ENCODE measurements at places on chromosomes 2 and 18.

DNA sequence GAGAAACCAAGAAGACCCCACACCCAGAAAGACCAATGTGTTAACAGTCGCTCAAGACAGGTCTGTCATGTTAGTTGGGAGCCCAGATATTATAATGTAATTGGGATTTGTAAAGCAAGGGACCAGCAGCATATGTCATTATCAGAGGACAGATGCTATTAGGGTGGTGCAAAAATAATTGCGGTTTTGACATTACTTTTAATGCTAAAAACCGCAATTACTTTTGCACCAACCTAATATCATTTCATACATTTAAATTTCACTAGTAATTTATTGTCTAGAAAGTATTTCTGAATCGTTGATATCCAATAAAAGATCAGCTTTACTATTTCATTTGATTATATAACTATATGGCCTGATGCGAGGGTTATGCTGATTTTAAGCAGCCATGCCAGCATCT, 131.2 kb downstream of the TTN start:
- DNase-seq, result no peak

DNA sequence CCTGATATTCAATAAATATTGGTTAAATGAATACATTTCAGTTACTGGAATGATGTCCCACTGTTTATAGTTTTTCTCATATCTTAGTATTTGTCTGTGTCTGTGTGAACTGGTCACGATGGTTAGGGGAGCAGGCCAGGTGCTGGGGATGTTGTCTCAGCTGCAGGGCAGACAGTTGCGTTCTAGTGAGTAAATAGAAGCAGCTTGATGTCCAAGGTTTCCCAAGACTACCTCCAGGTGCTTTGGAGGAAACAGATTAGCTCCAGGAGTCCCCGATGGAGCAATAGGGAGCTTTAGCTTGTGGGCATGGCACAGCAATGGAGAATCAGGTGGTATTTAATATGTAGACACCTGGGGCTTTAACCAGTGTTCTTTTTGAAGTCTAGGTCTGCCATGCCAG, 75.5 kb downstream of the GULP1 start:
- no peak for DNase-seq

DNA sequence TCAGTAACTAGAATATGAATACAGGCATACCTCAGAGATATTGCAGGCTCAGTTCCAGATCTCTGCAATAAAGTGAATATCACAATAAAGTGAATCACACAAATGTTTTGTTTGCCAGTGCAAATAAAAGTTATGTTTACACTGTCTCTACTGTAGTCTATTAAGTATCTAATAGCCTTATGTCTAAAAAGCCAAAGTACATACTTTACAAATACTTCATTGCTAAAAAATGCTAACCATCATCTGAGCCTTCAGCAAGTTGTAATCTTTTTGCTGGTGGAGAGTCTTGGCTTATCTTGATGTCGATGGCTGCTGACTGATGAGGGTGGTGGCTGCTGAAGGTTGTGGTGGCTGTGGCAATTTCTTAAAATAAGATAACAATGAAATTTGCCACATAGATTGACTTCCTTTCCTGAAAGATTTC, 159.4 kb downstream of the MYO1B start:
- DNase-seq, result no peak

DNA sequence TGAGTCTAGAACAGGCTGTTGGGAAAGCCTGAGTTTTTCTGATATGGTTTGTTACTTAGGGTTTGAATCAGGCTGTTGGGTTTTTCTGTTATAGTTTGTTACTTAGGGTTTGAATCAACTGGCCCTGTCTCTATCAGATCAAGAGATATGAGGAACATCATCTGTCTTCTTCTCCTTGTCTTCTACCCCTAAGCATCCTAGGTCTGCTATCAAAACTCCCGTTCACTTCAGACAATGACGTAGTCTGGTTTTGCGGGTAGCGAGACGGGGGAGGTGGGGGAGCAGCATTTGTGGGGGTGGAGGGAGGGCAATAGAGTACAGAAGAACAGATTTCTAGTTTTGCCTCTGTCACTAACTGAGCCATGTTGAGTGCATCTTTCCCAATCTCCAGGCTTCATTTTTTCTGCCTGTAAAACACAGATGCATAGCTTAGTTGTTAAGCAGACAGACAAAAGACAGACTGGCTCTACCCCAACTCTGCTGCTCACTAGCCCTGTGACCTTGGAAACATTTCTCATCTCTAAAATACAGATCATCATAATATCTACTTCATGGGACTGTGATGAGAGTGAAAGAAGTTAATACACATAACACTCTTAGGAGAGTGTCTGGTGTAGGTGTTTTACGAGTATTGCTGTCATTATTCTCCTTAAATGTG, 9.1 kb downstream of the TNP1 start:
- DNase-seq, result no peak

DNA sequence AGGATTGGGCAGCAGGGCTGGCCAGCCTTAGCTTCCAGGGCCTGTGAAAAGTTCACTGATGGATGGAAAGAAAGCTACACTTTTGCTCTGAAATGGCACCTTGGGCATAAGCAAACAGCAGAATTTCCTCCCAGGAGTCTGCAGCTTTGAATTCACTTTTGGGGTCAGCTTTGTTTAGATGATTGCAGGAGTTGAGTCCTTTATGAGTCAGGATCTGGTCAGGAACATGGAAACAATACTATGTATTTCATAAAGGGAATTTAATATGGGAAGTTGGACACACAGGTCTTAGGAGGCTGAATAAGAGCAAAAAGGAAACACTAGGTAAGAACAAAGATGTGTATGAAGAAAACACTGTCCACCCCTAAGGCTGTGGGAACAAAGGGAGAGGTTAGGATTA, 345.3 kb downstream of the TSN start:
- no peak for DNase-seq

GRCh38 chr2:59032499-59032898, 791.4 kb upstream of the FANCL start:
- no peak for DNase-seq

DNA sequence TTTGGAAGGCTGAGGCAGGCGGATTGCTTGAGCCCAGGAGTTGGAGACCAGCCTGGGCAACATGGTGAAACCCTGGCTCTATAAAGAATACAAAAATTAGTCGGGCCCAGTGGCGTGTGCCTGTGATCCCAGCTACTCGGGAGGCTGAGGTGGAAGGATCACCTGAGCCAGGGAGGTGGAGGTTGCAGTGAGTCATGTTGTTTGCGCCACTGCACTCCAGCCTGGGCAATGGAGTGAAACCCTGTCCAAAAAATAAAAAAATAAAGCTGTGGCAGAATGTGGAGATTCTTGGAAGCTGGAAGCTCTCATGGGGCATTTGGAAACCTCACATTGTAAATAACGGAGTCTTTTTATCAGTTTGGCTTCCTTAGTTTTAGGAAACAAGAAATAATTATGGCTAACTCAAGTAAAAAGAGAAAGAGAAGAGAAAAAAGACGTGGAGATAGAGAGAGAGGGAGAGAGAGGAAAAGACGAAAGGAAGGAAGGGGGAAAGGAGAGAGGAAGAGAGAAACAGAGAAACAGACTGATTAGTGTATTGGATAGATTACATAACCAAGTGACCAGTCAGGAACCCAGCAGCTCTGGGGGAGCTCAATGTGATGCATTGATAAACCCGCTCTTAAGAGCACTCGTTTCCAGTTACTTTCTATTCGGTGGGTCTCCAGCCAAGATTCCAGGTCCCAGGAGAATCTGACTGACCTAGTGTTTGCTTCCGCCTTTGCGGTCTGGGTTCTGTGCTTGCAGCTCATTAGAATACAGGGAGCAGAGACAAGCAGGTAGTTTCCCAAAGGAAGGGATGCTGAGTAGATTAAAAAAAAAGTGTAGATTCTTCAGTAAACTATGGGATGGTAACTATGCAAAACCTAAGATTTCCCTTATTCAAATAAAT, 1.1 kb upstream of the SPAST start:
- peak; percentile 61 for DNase-seq

DNA sequence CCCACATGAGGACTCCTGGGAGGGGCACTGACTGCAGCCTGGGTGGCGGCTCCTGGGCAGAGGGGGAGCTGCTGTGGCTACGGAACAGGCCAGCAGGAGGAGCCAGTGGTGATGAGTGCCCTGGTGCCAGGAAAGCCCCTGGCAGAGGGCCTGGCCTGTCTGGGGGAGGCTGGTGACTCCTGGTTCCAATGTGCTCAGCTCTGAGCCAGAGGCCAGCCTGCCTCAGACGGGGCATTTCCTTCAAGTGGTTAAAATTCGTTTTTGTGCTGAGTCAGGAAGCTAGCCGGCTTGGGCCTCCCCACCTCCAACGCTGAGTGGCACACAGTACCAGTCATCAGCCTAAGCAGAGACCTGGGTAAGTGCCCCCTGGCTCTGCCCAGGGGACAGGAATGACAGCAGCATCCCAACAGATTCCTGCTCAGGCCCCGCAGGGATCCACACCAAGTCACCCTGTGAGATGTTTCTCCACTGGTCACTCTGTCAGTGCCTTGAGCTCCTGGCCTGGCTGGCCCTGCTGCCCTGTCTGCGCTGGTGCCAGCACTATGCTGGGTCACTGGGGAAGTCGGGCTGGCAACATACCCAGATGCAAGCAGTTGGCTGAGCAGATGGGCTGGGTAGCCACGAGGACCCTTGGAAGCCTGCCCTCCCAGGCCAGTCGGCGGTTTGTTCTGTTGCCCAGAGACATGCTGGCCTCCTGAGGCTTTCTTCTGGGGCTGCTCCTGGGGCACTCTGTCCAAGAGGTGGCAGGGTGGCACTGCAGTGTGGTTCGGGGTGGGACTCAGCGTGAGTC, 7.1 kb upstream of the KLF11 start:
- DNase-seq, result peak; percentile 86
